K562 (cell line): ENCODE measurements at places on chromosomes 6 and 20. TPM values are rescaled to one million over a fixed set of nuclear protein-coding genes. Genes with fewer than 3 reads are reported as not detected.

UST gene
- total RNA-seq: 0.04 TPM in 1 of 2 replicates, not detected in the other

DNA sequence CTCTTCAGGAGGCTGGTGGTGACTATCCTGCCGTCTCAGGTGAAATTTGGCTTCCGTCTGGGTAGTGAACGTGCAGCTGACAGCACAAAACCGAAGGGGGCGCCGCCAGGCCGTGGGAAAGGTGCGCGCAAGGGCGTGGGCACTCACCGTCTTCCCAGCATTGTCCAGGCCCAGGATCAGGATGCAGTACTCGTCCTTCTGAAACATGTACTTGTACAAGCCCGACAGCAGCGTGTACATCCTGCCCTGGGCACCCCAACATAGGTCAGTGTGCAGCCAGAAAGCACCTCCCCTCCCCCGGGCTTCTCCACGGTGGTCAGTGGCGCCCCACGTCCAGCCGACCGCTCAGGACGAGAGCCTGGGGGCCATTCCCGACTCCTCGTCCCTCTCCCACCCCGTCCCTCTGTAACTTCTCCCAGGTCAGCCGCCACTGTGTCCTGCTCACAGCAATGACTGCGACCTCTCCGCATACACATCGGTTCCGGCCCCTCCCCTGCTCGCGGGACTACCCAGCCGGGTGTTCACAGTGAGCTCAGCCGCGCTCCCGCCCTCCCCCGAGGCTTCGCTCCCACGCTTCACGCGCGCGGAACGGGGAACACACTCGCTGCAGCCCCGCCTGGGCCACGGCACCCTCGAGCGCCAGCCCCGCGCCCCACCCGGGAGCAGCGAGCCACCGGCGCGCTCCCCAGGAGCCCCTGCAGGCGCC, 771 bp downstream of the ARFRP1 start:
- H3K36me3 ChIP-seq: peaks cover 66% of the 10 kb centered on the region
- peaks cover 13% of the 10 kb centered on the region for H3K4me1 ChIP-seq
- H3K27me3 ChIP-seq: no peaks in the 10 kb centered on the region
- peak overlapping the region; percentile 96 for H3K27ac ChIP-seq
- peak; percentile 73 for DNase-seq
- peak overlapping the region; percentile 100 for H3K4me3 ChIP-seq

GRCh38 chr6:63269470-63269869, 50.3 kb downstream of the LGSN start:
- no peak overlapping the region for H3K4me3 ChIP-seq
- H3K36me3 ChIP-seq: no peaks in the 10 kb centered on the region
- DNase-seq: no peak
- H3K27ac ChIP-seq: no peak overlapping the region
- H3K27me3 ChIP-seq: no peaks in the 10 kb centered on the region
- H3K4me1 ChIP-seq: no peaks in the 10 kb centered on the region

GRCh38 chr20:60062431-60063047, 104.3 kb downstream of the CDH26 start:
- DNase-seq: no peak
- no peaks in the 10 kb centered on the region for H3K27me3 ChIP-seq
- H3K4me3 ChIP-seq: no peak overlapping the region
- H3K27ac ChIP-seq: no peak overlapping the region

DNA sequence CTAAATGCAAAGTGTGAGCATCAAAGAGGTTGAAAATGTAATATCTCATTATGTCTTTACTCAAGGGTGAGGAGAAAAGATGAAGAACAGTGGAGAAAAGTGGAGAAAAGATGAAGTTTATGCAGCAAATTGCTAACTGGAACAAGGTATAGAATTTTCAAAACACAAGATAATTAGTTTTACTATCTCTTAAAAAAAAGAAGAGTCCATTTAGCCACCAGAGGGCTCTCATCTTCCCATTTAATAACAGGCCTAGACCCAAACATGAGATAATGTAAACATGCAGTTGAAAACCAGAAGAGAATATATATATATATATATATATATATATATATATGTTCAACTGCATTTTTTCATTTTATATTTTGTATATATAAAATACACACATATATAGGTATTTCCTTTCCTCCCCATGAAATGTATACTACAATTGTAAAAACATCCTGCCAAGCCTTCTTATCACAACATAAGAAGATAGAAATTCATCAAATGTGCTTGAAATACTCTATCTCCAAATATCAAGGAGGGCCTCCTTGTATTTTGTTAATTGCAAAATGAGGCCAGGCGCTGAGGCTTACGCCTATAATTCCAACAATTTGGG, 78.4 kb downstream of the ADTRP start:
- H3K27me3 ChIP-seq: no peaks in the 10 kb centered on the region
- no peak overlapping the region for H3K4me3 ChIP-seq
- H3K27ac ChIP-seq: no peak overlapping the region
- H3K36me3 ChIP-seq: no peaks in the 10 kb centered on the region
